MG63 (cell line): ENCODE measurements at places on chromosomes 16 and 17. TPM values are rescaled to one million over a fixed set of nuclear protein-coding genes. Genes with fewer than 3 reads are reported as not detected.
A peak's percentile ranks its signal among the peaks of the same experiment; 100 is the strongest.

DNA sequence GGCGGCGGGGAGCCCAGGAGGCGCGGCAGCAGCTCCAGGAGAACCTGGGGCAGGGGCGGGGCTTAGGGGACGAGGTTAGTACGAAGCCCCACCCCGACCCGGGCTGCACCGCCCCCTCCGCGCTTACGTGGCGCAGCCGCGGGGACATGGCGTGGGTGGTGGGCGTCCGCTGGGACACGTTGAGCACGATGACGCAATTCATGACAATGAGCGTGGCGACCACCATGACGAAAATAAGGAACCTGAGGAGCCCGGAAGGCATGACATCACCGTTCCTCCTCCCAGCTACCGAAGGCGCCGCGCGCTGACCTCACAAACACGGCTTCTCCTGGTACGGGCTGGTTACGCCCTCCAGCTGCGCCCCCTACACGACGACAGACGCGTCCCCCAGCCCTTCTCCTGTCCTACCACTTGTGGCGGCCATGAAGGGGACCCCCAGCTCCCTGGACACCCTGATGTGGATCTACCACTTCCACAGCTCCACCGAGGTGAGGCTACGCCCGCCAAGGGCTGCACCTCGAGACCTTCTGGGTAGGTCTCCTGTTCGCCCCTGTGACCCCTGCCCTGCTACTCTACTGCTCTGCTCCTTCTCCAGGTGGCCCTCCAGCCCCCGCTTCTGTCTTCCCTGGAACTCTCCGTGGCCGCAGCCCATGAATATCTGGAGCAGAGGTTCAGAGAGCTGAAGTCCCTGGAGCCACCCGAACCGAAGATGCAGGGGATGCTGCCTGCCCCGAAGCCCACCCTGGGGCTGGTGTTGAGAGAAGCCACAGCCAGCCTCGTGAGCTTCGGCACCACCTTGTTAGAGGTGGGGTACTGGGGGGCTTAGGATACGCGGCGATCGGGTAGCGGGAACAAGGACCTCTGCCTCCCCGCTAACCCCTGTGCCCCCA is at the start of gene C17orf107:
TSS of gene C17orf107 (plus strand) at position 196 of the 890 bp plus-strand sequence. CDS start at position 423, 227 bp downstream.
- DNase-seq, result no peak

DNA sequence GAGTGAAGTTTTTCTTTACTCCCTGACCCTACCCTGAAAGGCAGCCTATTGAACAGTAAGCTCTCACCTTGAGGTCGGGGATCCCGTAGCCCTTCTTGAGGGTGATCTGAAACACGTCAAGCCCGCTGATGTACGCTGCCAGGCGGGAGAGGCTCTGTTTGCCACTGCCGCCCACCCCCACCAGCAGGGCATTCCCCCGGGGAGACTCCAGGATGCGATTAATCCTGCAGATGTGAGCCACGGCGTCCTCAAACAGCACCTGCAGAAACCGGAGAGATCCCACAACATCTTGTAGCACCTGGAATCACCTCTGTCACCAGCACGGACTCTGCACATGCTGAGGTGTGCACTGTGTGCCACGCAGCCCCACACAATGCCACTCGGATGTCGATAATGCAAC is 96.8 kb downstream of the PGS1 start:
- no peak for DNase-seq

DNA sequence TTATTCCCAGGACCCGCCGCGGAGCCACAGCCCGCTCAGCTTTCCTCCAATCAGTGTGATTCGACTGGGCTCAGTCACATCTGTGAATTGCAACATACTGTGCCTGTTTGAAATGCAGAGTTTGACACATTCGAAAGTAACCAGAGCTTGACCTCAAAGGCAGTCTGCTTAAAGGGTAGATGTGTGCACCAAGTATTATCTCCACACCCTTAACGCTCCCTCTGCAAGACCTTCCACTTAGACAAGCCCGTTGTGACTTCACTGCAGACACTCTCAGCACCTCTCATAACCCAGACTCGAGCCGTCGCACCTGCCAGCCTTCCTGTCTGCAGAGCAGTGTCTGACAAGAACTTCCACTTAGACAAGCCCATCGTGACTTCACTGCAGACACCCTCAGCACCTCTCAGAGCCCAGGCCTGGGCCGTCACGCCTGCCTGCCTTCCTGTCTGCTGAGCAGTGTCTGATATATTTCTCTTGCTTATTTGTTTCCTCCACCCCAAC is 3.7 kb downstream of the KLHDC4 start:
- no peak for DNase-seq

DNA sequence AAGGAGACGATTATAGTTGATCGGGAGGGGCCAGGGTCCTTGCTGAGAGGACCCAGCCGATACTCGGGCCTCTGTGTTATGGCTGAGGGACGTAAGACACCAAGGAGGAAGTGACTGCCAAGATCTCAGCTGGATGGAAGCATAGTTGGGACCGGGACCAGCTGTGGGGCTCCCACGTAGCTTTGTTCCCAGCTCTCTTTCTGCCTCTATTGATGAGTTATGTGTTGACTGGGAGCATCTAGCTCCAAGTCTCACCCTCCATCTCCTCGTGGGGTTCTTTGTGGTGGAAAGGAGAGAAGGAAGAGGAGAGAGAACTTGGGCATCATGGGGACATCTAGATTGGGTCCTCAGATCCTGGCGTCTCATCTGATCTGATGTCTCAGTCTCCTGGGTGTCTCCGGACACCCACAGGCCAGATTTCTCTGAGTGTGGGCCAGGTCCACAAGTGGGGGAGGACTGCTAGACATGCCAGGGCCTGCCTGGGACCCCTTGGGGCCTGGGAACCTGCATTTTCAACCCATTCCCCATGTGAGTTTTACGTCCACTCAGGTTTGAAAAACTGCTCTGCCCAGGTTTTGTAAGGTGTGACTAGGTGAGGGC is 1.0 kb downstream of the MGRN1 start:
- DNase-seq, result no peak

DNA sequence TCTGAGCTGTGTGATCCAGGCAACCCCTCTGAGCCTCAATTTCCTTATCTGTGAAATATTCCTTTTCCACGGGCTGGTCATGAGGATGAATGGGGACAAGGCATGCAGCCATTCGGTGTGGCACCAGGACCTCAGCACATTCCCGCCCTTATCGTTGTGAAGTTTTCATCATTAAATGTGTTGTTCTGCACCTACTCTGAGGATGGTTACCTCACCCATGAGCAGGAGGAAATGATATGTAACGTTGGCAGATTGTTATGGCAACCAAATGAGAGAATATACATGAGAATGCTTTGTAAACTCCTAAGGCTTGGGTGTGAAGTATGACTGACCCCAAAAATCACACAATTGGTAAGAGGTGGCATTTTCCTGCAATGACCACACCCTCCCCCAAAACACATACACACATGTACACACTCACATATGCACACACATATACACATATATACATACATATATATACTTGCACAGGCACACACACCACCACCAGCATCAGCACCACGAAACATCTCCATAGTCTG is 39.5 kb downstream of the SMARCE1 start:
- DNase-seq, result no peak

DNA sequence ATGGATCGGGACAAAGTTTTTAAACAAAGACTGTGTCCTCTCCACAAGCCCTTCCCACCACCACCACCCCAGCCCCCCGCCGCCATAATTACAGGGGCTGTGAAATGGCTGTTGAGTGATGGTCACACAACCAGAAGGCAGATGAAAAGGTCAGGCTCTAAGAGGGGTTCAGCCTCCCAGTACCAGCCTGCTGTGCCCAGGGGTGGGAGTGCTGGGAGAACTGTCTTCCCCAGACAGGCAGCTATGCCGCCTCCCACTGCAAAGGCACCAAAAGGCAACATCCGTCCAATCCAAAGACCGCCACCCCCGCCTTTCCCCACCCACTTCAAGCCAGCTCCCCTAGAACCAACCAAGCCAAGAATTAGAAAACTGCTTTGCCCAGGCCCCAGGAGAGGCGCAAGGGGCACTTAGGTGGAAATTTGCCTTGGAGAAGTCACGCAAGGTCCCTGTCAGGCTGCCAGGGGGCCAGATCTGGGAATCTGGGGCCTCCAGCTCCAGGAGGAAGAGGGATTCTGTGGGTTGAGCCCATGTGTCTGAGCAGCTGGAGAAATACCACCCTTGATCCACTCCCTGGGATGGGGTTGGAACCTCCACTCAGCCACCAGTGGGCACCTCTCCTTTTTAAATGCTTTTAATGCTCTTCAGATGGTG is 14.4 kb downstream of the CARHSP1 start:
- no peak for DNase-seq

- no peak for DNase-seq
Observed at GRCh38 chr17:79936641-79937381, 97.6 kb upstream of the CBX4 start.

DNA sequence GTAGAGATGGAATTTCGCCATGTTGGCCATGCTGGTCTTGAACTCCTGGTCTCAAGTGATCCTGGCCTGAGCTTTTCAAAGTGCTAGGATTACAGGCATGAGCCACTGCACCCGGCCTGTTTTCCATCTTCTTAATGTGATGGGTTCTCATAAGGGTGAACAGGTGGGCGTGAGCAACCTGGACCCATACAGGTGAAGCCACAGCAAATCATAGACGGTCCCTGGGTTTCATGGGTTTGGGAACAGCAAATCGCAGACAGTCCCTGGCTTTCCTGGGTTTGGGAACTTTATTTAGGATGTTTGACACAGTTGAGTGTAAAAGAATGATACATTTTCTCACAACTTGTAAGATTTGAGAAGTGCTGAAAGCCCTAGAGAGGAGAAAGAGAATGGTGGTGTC is 12.9 kb upstream of the MEIOB start:
- no peak for DNase-seq

DNA sequence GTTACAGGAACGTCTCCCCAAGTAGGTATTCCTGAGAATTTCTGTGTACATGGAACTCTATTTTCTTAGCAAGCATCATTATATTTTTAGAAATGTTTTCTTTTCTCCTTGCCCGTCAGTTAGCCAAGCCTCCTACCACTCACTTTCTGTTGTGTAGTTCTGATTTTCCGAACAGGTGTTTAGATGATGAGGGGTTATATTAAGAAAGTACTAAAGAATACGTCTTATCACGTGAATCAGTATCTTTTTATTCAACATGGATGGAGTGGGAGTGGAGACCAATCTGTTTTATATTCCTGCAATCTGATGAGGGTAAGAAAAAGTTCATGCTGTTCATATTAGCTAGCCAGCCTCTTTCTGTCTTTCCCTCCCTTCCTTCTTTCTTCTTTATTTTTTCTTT is 29.4 kb downstream of the MSI2 start:
- DNase-seq, result no peak

- peak; percentile 59 for DNase-seq
Observed at GRCh38 chr16:85750827-85751697, at the start of gene C16orf74. TSS of gene C16orf74 (minus strand) at chr16:85751096. CDS start at chr16:85735217, 15,879 bp downstream.

DNA sequence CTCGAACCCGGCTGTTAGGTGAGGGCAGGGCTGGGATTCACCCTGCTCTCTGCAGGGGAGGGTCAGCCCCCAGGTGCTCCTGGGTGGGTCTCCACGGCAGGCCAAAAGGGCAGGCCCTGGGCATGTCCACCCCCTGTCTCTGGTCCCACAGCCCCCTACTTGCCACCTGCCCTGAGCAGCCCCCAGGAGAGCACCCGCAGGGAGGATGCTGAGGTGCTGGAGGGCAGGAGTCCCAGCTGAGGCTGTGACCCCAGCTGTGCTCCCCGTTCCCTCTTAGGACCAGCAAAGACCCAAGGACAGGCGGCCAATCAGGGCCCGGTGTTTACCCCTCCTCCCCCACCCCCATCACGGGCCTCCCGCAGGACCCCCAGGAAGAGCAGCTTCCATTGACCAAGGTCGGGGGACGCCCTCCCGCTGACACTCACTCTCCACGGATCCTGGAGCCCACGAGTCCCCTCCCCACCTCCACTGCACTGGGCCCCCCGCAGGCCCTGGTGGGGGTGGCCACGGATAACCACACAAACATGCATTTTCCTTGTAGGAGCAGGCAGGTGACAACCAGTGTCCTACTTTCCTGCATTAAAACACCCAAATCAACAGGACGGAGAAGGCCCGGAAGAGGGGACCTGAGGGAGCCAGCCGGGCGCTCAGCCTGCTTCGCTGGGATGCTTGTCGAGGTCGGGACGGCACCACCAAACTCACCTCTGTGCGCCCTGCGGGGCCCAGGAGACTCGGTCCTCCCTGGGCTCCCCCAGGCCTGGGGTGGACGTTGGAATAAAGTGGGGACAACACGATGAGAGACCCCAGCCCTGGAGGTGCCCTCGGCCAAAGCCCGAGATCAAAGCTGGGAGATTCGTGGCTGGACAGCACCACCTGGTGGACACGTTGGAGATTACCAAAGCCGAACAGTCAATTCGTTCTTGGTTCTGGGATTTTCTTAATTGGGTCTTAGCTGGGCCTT is 22.5 kb upstream of the ENPP7 start:
- DNase-seq, result no peak

DNA sequence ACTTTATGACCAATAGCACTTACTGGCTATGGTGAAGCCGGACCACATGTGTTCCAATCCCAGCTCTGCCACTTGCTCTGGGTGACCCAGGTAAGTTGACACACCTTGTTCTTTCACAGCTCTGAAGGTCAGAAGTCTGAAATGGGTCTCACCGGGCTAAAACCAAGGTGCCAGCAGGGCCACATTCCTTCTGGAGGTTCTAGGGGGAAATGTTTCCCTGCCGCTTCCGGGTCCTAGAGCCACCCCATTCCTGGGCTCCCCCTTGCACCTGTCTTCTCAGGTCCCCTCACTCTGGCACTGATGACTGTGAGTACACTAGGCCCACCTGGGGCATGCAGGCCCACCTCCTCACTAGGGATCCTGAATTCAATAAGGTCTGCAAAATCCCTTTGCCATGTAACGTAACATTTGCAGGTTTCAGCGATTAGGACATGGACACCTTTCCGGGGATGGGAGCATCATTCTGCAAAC is 11.4 kb downstream of the USP7 start:
- no peak for DNase-seq

- no peak for DNase-seq
Observed at GRCh38 chr17:80025796-80026195, 9.9 kb downstream of the TBC1D16 start.

GRCh38 chr17:13480877-13481276 is 120.9 kb downstream of the HS3ST3A1 start:
- DNase-seq, result no peak

DNA sequence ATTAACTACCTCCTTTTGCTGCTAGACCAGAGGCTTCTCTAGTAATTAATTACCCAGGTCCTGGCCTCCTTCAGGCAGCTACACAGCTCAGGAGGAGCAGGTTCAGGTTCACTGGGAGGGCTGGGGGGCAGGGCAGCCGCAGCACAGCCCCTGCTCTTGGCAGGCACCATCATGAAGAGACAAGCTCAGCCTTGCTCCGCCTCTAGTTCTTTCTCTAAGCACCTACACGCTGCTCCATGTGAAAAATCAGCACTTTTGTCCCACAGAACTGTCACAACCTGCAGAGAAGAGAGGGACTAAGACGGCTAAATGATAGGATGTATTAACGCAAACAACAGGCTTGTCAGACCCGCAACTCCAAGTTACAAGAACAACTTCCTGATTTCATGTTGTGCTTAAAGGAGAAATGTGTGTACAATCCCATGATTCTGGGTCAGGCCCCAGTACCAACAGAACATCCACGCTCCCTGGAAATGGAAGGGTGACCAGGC is 53.4 kb downstream of the GRB2 start:
- DNase-seq, result no peak

GRCh38 chr16:51407921-51408320 is 256.9 kb upstream of the SALL1 start:
- no peak for DNase-seq

Gene ST6GALNAC2
- 0.15 and 0.30 TPM in 2 replicates for total RNA-seq

Gene MYCBPAP
- not detected in 2 replicates for total RNA-seq

Gene PDF
- 9.1 and 28.5 TPM in 2 replicates for total RNA-seq

Gene SPEM2
- not detected in 2 replicates for total RNA-seq

Gene TMEM235
- total RNA-seq, result not detected in 2 replicates

Gene MARCHF10
- total RNA-seq, result not detected in 2 replicates

Gene SLC12A3
- total RNA-seq, result not detected in 2 replicates

Gene TCAP
- 0.07 TPM in 1 of 2 replicates, not detected in the other for total RNA-seq

Gene BAIAP3
- total RNA-seq, result 1.1 TPM in 1 of 2 replicates, not detected in the other

Gene ASGR1
- 0.13 TPM in 1 of 2 replicates, not detected in the other for total RNA-seq

Gene MYH8
- total RNA-seq, result not detected in 2 replicates

Gene ARL16
- total RNA-seq, result 35.0 and 47.8 TPM in 2 replicates

Gene RUNDC3A
- not detected in 2 replicates for total RNA-seq

Gene APOH
- not detected in 2 replicates for total RNA-seq
